ENCODE measurements at places on chromosomes 1 and 21.

GRCh38 chr1:235169986-235170385 lies 8.9 kb upstream of the RBM34 start:
- DNase-seq: no peak

- DNase-seq: peak; percentile 63
These were observed 15.5 kb upstream of the MAP3K7CL start for GRCh38 chr21:29114765-29115500.

DNA sequence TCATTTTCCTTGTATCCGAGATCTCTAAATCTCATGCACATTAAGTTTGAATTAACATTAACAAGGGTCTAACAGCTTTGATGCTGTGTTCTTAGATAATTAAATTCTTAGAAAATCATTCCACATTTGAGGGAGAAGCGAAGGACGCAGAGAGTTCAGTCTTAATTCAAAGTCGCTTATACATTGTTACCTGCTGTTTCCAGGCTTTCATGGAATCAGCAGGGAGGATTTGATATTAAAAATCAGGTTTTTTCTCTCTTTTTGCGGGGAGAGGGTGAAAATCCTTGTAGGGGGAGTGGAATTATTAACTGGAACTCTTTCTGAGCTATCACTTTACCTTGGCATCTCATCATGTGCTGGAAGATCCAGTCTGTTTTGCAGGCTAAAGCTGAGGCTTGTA lies 27.7 kb upstream of the DAB1 start:
- DNase-seq: no peak

- DNase-seq: no peak
These were observed 235.0 kb upstream of the FGGY start for GRCh38 chr1:59061876-59062275.

DNA sequence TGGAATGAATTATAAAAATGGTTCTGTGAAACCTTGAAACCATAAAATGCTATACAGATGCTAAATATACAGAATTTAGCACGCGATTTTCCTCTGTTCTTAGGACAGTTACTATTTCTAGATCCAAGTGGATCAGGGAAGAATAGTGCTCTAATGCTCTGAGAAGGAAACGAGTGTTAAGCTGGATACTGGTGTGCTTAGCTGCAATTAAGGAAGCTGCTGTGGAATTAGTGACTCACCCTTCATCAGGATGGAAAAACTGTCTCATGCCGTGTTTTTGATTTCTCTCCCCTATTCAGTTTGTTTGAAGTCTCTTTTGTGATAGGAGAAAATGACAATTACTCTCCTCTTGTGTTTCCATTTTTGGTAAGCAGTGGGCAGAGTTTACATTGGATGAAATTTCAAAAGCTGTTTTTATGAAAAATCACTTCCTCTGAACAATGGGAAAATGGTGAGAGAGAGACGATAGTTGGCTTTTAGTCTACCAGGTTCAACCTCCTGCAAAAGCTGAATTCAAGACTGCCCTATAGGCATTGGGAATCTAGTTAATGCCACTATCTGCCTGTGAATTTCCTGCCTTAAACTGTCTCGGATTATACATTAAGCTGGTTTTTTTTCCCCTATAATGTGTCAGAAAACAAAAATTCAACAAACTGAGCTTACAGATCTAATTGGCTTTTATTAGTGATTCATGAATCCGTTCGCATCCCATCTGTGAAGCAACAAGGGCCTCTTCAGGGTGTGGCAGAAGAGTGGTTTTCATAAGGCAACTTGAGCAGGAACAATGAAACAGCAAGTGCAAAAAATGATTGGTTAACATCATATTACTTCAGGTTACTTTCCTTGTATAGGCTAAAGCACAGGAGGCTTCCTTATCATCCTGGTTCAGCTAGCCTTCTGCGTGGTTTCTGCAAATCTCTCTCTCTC lies 179.8 kb downstream of the ST6GALNAC3 start:
- DNase-seq: no peak

DNA sequence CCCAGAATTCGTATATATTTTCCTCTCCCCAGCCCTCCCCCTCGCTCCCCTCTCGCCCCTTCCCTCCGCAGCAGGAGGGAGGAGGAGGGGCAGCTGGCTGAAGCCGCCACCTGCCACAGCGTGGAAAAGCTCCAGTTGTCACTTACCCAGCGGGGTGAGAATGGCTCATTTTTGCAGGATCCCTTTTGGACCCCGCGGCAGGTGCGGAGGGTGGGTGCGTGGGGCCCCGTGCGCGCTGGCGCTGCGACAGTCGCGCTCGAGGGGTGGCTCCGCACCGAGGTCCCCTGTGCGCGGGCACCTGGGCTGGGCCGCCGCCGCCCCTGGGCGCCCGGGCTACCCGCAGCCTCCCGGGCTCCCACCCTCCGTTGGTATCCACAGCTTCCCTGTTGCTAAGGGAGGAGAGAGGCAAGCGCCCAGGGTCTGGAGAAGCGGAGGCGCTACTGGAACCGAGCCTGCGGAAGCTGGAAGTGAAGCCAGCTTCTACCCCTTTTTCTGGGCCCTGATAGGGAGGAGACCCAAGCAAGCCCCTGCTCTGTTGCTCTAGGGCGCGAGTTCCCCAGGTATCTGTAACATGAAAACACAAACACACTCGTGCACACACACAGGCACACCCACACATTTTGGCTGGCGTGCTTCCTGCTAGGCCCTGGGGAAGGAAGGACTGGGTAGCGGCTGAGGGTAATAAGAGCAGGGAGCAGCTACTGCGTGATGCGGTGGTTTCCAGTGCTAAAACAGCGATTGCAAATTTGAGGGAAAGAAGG lies at the start of gene ERICH3:
Gene ERICH3 (minus strand): TSS at position 442 of the 761 bp plus-strand sequence. CDS start 273 bp downstream, at position 169.
- DNase-seq: peak; percentile 60

GRCh38 chr21:35911412-35912191 lies 148.7 kb downstream of the SETD4 start:
- no peak for DNase-seq

- no peak for DNase-seq
These were observed 49.8 kb downstream of the POU2F1 start for GRCh38 chr1:167270349-167271092.

DNA sequence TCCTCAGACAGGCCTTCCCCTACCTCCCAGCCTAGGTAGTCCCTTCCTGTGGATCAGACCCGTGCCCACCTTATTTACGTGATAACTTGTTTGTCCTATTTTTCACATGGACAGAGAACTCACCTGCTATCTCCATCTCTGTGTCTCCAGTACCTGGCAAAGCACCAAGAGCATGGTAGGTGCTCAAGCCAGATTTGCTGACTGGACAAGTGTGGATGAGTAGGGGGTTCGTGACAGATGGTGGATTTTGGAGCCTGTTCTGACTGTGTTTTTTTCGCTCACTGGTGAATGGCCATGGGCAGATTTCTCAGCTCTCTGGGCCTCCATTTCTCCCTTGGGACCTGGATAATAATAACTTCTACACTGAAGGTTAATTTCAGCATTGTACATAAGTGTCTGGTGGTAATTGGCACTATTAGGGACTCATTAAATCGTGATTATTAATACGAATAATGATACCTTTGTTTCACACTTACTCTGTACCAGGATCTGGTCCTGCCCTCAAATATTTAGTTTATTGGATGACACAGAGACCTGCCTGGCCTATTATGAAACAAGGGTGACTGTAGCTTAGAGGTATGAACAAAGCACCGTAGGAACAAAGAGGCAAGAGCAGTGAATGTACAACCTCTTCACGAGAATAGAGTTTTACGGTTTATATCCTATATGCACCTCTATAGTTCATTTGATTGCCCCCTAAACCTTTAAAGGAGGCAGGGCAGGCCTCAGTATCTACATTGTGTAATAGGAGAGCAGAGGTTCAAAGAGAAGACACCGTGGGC lies 24.5 kb upstream of the SLC26A9 start:
- DNase-seq: no peak

GRCh38 chr21:38358666-38359065 lies 101.9 kb downstream of the KCNJ15 start:
- no peak for DNase-seq

- DNase-seq: no peak
These were observed 143.6 kb downstream of the VAV3 start for GRCh38 chr1:107821340-107821739.

- DNase-seq: no peak
These were observed 129.6 kb upstream of the HOOK1 start for GRCh38 chr1:59685101-59685500.

- DNase-seq: no peak
These were observed 5.5 kb downstream of the PKP1 start for GRCh38 chr1:201288765-201289164.

- peak; percentile 56 for DNase-seq
These were observed 532 bp upstream of the MANEAL start for GRCh38 chr1:37792943-37793686.

GRCh38 chr1:6534248-6534822 lies 20.0 kb downstream of the NOL9 start:
- no peak for DNase-seq

- DNase-seq: no peak
These were observed 13.1 kb upstream of the SLC30A1 start for GRCh38 chr1:211591980-211592493.

DNA sequence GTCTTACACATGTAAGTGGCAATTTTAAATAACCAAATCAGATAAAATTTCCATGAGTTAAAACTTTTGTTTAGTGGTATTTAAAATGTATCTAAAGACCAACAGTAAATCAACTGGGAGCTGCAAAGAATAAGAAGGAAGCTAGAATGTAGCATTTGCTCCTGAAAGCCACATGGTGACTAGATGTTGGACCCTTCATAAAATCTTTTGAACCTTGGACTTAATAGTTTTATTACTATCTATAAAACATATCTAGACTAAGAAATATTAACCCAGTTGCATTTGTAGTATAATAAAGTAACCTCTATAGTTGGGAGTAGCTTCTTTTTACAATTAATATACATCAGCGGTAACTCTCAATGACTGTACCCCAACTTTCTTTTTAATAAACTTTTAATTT lies 72.1 kb downstream of the UBE4B start:
- no peak for DNase-seq

DNA sequence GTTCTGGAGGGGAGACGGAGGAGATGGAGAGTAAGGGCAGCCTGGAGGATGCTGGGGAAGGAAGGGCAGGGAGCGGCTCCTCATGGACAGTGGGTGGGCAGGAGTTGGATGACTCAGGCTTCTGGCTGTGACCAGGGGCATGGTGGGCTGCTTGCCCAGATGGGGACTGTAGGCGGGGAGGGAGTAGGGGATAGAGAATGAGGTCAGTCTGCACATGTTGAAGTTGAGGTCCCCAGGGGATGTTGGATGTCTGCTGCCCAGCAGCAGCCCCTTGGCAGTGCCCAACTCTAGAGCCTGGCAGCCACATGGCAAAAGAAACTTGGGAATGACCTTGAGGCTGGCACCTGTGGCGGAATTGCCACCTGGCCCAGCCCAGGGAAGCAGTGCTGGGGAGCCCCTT lies 6.4 kb downstream of the SELENON start:
- no peak for DNase-seq

DNA sequence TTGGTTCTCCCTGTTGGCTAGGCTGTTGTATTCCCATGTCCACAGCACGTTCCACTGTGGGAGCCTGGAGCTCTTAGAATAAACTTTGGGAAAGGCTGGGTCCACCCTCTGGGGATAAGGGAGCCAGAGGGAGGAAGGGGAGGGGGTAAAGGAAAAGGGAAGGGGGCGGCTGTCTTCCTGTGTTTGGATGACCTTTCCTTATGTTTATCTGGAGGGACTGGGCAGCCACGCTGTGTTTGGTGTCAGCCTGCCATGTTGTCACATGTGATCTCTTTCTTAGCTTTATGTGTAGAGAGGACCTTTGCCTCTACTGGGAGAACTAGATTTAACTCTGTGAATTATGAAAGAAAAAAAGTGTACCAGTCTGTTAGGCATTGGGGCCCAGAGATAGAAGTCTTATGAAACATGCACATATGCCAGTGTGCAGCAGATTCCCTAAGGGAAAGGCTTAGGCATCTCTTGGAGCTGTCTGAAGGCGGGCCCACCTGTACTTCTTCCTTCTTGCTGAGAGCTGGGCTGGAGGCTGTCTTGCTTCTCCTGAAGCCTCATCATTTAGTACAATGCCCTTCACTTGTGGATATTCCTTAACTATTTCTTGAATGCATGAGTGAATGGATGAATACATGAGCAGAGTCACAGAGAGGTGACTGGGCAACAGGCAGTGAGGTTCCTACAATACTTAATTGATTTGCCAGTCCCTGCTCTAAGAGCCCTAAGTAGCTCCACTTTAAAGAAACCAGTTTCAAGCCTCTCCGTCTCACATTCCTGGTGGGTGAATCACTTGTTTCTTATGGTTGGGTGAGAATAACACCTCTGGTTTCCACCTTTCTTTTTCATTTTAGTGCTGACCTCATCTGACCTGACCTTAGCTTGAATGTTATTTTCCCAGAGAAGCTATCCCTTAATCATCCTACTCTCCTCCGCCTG lies 62.5 kb upstream of the ARHGAP29 start:
- DNase-seq: peak; percentile 81

DNA sequence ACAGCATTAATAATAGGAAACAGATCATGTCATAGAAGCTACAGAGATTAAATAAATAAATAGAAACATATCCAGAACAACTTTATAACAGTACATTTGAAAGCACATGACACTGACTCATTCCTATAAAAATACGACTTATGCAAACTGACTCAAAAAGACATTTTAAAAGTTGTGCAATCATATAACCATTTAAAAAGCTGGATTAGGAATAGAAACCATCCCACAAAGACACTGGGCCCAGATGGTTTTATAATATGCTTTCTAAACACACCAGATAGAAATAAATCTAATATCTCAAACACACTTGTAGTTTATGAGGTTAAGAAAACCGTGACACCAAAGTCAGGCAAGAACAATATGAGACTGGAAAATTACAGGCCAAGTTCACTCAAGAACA lies 47.6 kb downstream of the MATN1 start:
- DNase-seq: no peak

GRCh38 chr21:42299324-42300044 lies 15.7 kb downstream of the TFF3 start:
- DNase-seq: no peak

GRCh38 chr1:60948486-60948885 lies 133.9 kb upstream of the NFIA start:
- DNase-seq: no peak

DNA sequence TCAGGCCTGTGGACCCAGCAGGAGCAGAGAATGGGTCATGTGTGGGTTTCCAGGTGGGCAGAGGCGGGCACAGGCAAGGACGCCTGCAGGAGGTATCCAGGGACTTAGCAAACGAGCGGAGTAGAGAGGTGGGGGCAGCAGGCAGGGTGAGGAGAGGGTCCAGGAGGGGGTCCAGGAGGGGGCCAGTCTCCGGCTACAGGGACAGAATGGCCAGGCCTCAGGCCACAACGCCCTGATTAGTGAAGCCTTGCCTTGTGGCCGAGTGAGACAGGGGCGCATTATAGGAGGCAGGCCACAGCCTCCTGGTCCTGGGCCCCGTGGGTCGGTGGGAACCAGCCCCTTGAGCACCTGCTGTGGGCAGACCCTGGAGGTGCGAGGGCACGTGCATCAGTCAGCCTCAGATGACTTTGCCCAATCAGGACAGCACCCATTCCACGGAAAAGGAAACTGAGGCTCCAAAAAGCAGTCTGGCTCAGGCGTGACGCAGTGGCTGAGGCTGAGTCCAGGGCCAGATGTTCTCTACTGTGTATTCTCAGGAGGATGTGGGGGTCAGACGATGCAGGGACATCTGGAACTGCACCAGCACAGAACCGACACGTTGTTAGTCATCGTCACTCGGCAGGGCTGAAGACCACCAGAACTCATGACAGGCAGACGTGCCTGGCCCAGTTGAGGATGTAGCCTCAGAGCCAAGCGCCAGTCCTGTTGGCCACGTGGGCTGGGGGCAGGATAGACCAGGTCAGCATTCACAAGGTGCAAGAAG lies 113.7 kb downstream of the CRYAA start:
- no peak for DNase-seq

Data from endodermal cell (in vitro differentiated cells).